CD8-positive, alpha-beta T cell (primary cell): ENCODE measurements at places on chromosomes 5 and 9.

GRCh38 chr9:89608641-89609335 is 4.0 kb downstream of the GADD45G start:
- DNase-seq = no peak

DNA sequence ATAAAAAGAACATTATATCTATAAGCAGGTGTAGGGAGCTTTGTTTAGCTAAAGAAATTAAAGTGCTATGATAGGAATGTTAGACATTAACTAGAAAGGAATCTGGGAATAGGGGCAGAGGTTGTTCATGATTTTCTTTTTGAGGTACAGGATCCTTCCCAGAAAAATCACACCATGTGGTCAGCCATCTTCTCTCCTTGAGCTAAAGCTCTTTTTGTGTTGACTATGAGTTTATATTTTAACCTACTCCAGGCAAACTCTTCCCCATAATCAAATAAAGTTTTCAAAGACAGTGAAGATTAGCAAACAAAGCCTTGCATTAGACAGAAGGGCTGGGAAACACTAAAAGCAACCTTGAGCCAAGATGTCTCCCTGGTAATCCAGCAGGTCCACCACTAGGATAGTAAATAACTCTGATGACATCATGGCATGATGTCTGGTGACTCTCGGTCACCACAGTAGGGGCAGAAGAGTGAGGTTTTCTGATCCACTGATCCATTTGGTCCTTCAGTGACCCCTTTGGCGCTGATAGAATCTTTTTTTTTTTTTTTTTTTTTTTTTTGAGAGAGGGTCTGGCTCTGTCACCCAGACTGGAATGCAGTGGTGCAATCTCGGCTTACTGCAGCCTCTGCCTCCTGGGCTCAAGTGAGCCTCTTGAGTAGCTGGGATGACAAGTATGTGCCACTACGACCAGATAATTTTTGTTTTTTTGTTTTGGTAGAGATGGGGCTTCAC is 30.6 kb upstream of the IL6ST start:
- DNase-seq = no peak

- DNase-seq = no peak
Observed at GRCh38 chr5:154583671-154584177, 105.7 kb upstream of the HAND1 start.

GRCh38 chr9:82090046-82090445 is 101.5 kb downstream of the SPATA31D1 start:
- DNase-seq = no peak

DNA sequence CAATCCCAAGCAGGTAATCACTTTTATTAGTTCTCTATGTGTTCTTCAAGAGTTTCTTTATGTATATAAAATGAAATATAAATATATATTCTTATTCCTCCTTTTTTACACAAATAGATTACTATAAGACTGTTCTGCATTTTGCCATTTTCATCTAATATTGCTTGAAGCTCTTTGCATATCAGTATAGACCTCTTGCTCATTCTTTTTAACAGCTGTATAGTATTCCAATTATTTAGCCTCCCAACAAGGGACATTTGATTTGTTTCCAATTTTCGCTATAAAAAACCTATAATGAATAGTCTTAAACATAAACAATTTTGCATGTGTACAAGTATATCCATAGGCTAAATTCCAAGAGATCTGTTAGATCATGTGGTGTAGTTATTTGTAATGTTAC is 25.2 kb downstream of the CETN3 start:
- DNase-seq = no peak

GRCh38 chr9:133073086-133074014 is 11.6 kb downstream of the CEL start:
- DNase-seq = no peak
